ENCODE measurements at places on chromosomes 2 and 18.

- DNase-seq: no peak
Measured at GRCh38 chr2:159165048-159165447, 121.5 kb downstream of the WDSUB1 start.

DNA sequence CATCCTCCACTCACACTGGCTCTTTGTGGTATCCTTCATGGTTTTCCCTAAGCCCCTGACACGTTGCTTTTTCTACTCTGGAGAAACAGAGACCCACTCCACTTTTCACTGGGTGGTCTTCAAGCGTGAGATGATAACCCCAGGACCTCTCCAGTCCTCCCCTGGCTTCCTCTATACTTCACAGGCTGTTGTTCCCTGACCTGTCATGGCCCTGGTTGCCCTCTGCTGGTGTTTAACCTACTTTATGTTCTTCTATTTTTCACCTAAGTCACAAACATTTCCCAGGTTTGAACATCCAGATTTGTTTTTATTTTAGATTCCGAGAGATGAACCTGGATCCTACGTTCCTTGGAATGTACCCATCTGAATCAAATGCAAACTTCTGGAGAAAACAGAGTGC, 84.5 kb downstream of the AOX1 start:
- DNase-seq: no peak

- no peak for DNase-seq
Measured at GRCh38 chr18:52723550-52723970, 383.6 kb downstream of the DCC start.

- no peak for DNase-seq
Measured at GRCh38 chr18:41484069-41484468, 471.0 kb upstream of the PIK3C3 start.

GRCh38 chr2:150425121-150425955, 62.1 kb downstream of the RND3 start:
- no peak for DNase-seq

- no peak for DNase-seq
Measured at GRCh38 chr18:27921904-27922751, 254.8 kb downstream of the CDH2 start.

- no peak for DNase-seq
Measured at GRCh38 chr18:5197032-5197434, at the start of gene AKAIN1. Gene AKAIN1 (minus strand): TSS chr18:5197257. CDS start chr18:5197053, 204 bp downstream.

DNA sequence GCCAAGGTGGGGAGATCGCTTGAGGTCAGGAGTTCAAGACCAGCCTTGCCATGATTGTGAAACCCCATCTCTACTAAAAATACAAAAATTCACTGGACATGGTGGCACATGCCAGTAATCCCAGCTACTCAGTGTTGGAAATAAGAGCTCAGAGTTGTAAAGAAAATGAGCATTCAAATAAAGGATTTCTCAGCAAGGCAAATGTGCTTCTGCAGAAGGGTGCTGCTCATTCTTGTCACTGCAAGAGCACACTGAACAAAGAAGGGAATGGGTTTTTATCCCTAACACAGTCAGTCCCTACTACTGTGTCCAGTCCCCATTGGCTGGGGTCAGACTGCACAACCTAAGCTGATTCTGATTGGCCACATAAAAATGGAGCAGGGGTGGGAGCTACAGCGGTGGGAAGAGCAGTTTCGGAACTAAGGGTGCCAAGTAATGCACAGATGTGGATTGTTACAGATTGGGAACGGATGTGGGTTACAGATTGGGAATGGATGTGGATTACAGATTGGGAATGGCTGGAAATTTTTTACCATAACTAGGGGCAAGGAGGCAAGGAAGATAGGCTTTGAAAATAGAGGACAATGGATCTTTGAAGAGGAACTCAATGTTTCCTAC, 31.1 kb upstream of the TRAPPC8 start:
- no peak for DNase-seq

DNA sequence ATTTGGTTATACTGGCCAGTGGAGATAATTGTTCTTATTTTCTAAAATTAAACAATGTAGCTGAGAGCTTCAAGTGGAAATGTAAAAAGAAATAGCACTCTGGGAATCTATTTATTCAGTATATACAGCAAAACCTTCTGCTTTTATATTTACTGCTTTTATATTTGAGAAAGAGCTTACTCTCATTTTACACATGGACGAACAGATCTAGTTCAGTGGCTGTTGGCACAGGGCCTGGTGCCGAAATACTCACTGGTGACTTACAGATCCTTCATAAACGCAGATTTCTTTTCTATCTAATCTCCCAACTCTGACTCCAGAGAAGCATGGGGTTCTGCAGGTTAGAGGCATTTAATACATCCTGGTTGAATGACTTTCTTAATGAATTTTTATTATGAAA, 266.2 kb downstream of the ASXL3 start:
- no peak for DNase-seq

- DNase-seq: no peak
Measured at GRCh38 chr2:79980816-79981215, 323.7 kb downstream of the LRRTM1 start.

GRCh38 chr2:55887901-55888624, 35.5 kb downstream of the EFEMP1 start:
- DNase-seq: no peak

- no peak for DNase-seq
Measured at GRCh38 chr2:238786379-238786778, 61.5 kb upstream of the TWIST2 start.

DNA sequence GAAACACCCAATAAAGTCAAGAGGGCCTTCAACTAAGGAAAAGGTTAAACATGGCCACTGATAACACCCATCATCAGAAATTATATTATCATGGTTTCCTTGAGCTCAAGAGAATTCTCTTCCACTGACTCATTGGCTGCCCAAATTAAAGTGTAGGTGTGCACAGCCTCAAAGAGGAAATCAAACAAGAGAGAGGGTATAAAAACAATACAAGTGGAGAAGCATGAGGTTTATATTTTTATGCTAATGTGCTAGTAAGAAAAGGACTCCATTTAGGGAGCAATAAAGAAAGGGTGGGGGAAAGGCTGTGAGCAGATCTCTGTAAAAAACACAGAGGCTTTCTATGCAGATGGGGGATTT, 168.8 kb upstream of the VRK2 start:
- DNase-seq: no peak

DNA sequence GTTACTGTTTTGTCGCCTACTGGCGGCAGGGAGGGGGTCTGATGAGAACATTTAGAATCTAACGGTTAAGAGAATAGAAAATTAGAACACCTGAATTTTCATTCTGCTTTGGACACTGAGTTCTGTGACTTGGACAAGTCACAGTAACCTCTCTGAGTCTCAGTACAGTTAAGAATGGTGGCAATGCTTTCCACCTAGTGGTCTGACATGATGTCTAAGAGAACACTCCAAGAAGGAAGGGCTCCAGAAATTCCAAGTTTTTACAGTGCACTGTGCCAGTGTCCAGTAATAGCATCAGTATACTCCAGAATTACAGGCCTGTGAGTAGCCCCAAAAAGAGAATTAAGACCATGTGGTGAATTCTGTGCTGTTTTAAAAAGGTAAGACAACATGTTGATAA, 174.1 kb upstream of the ZFP36L2 start:
- no peak for DNase-seq

DNA sequence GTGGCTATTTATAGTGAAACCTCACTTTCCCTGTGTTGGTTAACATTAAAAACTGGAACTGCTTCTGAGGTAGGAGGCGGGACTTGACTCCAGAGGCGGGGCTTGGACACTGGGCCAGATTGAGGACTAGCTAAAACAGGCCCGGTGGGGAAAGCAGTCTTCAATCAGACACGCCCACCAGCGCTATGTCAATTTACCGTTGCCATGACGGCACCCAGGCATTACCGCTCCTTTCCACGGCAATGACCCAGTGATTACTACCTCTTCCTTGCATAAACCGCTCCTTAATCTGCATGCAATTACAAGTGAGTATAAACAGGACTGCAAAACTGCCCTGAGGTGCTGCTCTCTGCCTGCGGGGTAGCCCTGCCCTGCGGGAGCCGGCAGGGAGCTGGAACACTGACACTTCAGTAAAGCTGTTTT, 35.3 kb downstream of the LRRFIP1 start:
- DNase-seq: peak; percentile 80

GRCh38 chr18:48819781-48820482, 130.8 kb downstream of the SMAD7 start:
- DNase-seq: no peak

- no peak for DNase-seq
Measured at GRCh38 chr18:73487966-73488365, 620.2 kb upstream of the NETO1 start.

GRCh38 chr2:233178994-233179847, 72.3 kb upstream of the ATG16L1 start:
- peak; percentile 25 for DNase-seq

DNA sequence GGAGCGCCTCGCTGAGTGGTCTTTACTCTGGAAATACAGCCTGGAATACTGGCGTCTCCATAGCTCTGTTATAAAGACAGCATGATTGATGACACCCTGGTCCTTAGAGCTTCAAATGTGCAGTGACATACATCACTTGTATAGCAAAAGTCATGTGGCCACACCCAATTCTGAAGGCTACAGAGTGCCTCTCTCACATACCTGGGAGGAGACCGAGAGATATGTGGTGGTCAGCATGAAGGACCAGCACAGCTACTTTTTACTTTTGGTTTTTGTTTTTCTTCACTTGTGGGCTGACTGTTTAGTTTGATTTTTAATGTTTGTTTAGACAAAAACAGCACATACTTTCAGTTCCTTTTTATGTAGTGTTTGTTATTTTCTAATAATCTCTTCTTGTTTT, 938.5 kb upstream of the SOX11 start:
- no peak for DNase-seq

- DNase-seq: no peak
Measured at GRCh38 chr2:46862514-46862913, 53.1 kb downstream of the MCFD2 start.
